ENCODE measurements at places on chromosomes 3 and 15.
A peak's percentile ranks its signal among the peaks of the same experiment; 100 is the strongest.

DNA sequence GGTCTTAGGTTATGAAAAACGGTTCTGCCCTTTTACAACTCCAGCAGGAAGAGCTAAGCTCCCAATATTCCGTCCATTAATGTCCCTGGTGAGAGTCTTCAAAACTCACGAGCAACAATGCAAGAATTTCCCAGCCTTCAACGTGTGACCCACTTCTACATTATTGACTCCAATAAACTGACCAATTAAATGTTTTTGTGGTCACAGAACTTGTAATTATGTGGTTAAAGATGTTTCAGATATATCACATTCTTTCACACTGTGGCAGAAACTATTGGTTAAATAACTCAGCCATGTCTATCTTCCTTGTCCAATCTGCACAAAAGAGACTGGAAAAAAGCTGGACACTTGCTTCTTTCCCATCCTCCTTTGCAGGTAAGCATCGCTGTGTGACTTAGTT, 286.6 kb upstream of the ADAMTS9 start:
- no peak for DNase-seq

- no peak for DNase-seq
Measured at GRCh38 chr3:72536878-72537267, 311.4 kb downstream of the SHQ1 start.

GRCh38 chr3:107740992-107741896, 218.5 kb downstream of the BBX start:
- no peak for DNase-seq

DNA sequence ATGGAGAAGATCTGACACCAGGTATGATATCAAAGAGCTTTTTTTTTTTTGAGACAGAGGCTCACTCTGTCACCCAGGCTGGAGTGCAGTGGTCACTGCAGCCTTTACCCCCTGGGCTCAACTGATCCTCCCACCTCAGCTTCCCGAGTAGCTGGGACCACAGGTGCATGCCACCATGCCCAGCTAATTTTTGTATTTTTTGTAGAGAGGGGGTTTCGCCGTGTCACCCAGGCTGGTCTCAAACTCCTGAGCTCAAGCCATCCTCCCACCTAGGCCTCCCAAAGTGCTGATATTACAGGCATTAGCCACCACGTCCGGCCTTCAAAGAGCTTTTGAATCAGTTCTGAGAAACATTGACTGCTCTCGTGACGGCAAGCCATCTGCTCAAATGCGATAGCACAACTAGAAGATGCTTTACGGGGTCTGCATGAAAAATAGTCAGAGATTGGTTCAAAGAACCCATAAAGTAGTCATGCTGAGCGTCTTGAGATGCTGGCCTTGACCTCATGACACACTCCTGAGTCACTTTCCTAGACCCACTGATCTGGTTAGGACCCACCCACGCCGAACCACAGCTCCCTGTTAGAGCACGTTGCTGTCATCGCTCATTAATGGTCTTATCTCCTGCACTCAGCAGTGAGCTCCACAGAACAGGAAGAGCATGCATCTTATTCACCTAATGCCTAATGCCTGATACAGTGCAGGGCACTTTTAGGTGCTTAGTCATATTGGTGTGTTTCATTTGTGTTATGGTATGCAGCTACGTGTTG, 57.0 kb upstream of the NR2F2 start:
- DNase-seq = no peak

DNA sequence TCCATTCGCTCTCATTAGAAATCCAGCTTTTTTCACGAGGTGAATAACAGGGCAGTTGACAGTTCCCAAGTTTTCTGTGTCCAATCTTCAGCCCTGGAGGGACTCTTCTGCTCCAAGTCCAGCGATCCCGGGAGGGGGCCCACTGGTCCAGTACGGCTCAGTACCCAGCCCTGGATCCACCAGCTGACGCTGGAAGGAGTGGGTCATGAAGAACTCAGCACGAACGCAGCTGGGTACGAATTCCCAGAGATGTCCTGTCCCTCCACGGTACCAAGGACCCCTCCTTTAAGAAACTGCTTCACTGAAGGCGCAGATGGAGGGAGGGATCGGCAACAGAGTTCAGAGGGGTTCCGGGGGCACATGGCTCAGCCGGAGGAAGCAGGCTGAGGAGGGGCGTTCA, 16.5 kb upstream of the CLK3 start:
- no peak for DNase-seq

DNA sequence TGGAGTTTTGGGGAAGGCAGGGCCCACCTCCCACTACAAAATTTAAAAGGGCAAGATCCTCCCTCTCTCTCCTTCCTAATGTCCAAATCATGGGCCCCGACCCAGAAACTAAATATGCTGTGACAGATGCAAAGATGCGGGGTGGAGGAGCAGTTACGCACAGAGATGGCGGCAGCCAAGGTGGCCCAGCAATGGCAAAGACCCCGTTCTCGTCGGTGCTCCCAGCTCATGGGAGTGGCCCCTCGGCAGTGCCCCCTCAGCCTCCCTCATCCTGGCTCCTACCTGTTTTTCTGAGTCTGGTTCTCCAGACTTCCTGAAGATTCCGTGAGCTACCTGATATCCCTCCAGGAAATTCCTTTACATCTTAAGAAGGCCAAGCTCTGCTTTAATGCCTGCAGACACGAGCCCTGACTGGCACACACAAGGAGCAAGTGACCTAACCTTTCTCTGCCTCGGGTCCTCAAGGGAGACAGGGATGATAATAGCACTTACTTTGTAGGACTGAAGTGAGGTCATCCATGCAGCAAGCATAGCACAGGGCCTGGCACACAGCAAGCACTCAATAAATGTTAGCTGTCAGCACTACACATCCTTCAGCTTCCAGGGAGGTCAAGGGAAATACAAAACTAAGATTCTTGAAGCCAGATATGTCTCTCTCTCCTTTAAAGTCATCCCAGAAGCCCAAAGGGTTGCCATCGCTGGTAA, 103.5 kb downstream of the LSM3 start:
- no peak for DNase-seq

GRCh38 chr3:187122261-187122660, 17.0 kb downstream of the RPL39L start:
- no peak for DNase-seq

GRCh38 chr3:117463276-117464115, 753.9 kb downstream of the TUSC7 start:
- DNase-seq = no peak

- no peak for DNase-seq
Measured at GRCh38 chr3:8436661-8437287, 64.8 kb upstream of the LMCD1 start.

- DNase-seq = no peak
Measured at GRCh38 chr15:42353061-42353460, 6.2 kb upstream of the CAPN3 start.

GRCh38 chr3:26422415-26422814, 200.2 kb upstream of the LRRC3B start:
- no peak for DNase-seq

DNA sequence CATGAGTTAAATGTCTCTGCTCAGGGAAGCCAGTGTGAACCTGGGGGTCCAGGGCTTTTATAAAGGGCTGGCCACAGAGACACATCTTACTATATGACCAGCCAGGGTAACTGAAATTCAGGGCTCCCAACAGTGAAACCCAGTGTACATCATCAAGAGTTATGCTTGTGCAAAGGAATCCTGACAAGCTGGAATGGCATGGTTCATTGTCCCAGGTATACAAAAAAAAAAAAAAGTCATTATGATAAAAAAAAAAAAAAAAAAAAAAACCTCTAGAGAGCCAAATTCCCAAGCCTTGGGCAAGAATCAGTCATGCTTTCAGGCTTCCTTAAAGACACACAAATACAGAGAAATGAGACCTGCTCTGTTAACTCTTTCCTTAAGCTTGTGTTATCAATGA, 452.0 kb downstream of the GABRG3 start:
- DNase-seq = no peak

DNA sequence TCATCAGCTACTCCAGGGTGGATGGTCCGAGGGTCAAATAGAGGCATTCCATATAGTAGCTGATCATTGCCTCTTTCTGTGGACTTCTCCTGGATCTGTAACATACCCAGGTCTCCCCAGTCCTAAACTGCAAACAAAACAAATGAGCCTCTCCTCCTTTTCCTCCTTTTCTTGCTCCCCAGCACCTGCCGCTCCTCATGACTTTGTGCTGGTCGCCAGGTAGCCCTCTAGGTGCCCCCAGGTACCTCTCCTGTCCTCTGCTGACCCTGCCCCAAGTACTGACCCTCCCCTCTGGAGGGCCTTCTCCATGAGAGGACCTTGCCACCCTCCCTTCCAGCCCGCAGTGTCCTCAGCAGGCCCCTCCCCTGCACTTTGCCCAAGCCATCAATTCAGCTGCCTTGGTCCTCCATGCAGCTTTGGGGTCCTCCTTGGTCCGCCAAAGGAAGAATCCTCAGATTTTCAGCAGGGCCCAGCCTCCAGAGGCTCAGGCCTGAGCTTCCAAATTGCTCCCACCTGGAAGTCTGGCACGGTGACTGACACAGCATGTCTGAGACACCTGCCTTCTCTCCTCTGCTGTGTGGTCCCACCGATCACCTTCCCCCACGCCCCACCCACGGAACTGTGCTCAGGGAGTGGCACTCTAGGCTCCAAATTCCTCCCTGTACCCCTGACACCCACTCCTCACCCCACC, 111.0 kb downstream of the LRRK1 start:
- DNase-seq = peak; percentile 65

GRCh38 chr3:50150863-50151686, 4.0 kb upstream of the SEMA3F start:
- DNase-seq = no peak

DNA sequence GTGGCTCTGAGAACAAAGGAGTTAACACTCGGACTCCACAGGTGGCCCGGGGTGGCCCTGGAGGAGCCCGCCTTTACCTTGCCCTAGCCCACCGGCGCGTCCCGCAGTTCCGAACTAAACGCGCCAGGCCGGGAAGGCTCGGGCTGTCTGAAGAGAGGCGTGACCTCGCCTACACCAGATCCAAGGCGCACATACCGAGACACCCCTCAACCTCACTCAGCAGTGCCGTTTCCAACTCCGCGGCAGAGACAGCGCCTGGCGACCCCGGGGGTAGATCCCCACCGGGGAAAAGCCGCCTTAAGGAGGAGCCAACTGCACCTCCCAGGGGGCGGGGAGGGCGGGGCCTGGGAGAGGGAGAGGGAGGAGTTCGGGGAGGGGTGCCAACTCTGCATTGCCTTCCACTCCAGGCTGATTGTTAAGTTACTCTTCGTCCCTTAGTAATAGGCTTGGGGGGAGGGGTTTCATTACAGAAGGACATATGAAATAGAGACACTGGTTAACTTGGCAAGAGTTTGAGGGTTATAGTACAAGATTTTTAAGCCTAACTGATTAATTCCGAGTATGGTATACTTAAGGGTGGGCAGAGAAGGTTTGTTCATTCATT, at the start of gene DLG1:
DLG1 (minus strand) TSS at position 272 of the 604 bp plus-strand sequence. CDS start 1,408 bp downstream, outside the sequence.
- peak; percentile 88 for DNase-seq

DNA sequence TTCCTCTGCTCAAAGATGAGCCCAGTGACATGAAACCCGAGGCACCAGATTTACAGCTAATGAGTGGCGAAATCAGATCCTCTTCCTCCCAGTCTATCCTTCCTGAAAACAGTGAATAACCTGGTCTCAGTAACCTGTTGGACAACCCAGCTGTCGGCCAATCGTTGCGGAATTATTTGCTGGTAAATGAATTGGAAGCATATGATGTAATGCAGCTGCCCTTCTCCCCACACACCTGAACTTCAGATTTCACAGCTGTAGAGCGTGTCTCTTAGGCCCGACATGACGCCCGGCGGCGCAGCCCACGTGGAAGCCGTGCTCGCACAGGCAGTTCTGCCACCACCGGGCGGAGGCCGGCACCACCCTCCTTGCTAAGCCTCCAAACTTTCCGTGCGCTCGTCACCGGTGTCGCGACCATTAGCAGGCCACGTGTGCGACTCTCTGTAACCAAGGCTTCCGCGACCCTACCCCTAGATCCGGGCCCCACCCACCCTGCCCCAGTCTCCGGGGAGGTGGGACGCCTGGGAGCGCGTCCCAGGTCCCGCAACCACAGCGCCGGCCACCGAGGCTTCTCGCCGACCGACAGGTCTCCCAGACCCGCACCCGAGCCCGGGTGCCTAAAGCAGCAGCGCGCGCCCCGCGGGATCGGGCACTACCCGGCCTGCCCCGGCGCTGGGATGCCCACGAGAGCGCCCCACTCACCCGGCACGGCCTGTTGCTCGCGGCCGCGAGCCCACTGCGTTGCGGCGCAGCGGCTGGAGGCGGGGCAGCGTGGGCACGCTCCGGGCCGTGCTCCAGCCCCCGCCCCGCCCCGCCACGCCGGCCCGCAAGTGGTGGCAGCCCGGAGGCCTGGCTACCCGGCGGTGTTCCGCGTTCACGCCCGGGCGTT, at the start of gene RIOX2:
RIOX2 (minus strand) TSS at position 753 of the 889 bp plus-strand sequence. CDS start 4,838 bp downstream, outside the sequence.
- peak; percentile 82 for DNase-seq

DNA sequence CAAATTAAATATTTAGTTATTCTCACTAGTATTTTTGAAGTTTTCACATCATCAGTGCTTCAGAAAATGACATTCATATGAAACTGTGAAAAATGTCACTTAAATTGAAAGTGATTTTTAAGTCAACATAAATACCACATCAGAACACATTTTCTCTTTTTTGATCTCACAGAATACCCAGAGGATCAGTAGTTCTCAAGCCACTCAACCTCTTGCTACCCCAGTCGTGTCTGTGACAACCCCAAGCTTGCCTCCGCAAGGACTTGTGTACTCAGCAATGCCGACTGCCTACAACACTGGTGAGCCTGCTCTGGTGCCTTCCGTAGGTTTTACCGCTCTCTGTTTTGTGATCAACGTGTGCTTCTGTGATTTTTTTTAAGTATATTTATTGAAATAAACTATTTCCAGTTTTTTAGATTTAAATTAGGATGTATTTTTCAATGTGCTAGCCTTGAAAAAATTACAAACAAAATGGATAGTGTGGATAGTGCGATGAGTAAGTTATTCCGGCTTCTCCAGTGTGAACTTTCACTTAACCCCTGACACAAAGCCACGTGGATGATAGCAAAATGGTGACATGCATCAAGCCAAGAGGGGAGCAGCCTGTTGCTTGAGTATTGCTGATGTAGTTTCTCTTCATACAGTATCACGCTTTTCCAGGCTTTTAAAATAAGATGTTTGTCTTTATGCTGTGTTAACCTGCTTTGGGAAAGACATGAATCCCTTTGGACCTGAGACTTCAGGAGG, 26.5 kb downstream of the LYSMD4 start:
- no peak for DNase-seq

GRCh38 chr15:73504885-73505284, 61.9 kb downstream of the REC114 start:
- no peak for DNase-seq

DNA sequence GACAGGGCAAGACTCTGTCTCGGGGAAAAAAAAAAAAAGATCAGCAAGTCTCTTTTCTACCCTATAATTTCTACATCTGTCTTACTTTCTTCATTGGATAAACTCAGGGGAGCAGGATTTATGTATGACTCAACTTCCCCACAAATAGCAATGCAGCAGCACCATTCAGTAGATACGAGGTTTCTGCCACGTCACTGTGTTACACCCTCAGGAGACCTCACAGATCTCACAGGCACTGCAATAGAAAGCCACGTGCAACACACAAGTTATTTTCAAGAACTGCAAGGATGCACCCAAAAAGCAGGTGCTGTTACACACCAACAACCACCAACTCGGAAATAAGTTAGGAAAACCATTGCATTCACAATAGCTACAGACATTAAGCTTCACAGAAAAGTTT, 30.2 kb downstream of the TSPAN3 start:
- DNase-seq = no peak
